ENCODE measurements at places on chromosomes 11 and 22.
A peak's percentile ranks its signal among the peaks of the same experiment; 100 is the strongest.

DNA sequence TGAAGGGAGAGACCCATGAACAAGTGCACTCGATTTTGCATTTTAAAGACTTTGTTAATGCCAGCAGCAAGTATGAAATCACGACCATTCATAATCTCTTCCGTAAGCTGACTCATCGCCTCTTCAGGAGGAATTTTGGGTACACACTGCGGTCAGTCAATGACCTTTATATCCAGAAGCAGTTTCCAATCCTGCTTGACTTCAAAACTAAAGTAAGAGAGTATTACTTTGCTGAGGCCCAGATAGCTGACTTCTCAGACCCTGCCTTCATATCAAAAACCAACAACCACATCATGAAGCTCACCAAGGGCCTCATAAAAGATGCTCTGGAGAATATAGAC, 5.9 kb downstream of the SERPIND1 start:
- no peak for DNase-seq

DNA sequence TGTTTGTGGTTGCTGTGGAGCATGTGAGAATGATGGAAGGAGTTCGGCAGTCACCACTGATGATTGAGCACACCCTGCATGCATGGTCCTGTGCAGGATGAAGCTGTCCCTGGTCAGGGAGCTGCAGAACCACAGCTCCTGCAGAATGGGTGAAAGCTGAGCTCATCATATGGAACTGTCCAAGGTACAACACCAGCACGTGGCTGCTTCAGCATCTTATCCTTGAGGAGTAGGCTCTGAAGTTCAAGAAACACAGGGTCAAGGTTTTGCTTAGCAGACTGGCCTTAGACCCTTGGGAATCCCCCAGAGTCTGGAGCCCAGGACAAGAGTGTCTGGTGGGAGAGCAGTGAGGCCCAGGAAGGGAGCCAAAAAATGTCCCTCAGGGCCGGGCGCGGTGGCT, 182.4 kb upstream of the LARGE1 start:
- DNase-seq = no peak

DNA sequence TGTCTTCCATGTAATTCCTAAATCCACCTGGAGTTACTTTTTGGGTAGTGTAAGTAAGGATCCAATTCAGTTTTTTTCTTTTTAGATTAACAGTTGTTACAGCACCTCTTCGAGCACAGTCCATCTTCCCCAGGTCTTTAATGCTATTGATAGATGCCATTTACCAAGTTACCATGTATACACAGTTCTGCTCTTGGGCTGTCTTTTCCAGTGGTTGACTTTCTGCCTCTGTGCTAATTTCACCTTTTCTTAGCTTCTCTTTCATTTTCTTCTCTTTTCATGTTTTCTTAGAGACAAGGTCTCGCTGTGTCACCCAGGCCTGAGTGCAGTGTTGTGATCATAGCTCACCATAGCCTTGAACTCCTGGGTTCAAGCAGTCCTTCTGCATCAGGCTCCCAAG, 12.0 kb downstream of the ATXN10 start:
- DNase-seq = no peak

- no peak for DNase-seq
Observed at GRCh38 chr11:123377355-123377754, 52.7 kb upstream of the GRAMD1B start.

DNA sequence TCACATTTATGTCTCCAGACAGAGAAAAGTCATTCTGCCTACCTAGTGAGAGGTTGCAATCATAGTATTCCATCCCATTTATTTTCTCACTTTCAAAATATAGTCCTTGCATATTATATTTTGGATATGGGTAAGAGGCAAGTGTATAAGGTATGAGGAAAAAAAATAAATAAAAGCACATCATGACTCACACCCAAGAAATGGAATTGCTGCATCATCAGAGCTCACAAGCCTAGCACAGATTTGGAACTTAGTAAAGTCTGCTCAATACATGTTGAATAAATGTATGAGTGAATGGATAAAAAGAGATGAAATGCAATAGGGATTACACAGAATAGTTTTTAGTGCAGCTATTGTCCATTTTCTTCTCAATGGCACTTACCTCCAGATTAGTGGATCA, 2.5 kb upstream of the OR51G1 start:
- no peak for DNase-seq

GRCh38 chr22:36862251-36863242, 1.7 kb downstream of the NCF4 start:
- DNase-seq = no peak

- no peak for DNase-seq
Observed at GRCh38 chr22:48393885-48394284, 1433.8 kb downstream of the BRD1 start.

DNA sequence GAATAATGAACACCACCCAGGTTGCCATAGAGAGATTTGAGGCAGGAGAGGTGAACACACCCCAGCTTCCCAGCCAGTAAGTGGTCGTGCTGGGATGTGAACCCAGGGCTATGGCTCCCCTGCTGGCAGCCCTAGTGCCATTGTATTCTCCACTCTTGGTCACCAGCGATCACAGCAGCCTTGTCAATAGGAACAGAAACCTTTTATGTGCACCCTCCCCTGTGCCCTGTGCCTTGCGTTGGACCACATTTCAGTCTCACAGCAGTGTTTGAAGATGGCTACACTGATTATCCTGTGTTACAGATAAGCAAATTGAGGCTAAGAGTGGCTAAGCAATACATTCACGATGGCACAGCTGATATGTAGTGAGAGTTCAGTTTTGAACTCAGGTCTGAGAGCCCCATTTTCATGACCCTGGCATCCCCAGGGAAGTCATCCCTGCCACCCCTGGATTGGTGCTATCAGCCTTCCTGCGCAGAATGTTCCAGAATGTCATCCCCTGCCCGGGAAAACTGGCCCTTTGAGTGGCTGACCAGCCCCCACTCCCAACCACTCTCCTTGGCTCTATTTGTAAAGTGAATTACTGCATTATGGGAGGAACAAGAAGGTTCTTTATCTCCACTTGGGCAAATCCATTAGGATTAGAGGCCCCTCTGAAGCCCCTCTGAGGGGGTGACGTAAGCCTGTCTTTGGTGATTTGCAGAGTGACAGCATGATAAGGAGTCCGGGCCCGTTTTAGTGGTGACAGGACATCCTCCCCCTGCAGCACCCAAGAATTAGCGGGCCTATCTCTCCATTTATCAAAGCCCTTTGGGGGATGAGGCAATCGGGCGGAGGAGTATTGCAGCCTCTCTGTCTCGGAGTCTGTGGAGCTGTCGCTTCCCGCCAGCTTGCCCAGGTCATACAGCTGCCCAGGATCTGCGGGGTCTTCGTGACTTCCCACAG, 30.9 kb downstream of the SMIM38 start:
- no peak for DNase-seq

DNA sequence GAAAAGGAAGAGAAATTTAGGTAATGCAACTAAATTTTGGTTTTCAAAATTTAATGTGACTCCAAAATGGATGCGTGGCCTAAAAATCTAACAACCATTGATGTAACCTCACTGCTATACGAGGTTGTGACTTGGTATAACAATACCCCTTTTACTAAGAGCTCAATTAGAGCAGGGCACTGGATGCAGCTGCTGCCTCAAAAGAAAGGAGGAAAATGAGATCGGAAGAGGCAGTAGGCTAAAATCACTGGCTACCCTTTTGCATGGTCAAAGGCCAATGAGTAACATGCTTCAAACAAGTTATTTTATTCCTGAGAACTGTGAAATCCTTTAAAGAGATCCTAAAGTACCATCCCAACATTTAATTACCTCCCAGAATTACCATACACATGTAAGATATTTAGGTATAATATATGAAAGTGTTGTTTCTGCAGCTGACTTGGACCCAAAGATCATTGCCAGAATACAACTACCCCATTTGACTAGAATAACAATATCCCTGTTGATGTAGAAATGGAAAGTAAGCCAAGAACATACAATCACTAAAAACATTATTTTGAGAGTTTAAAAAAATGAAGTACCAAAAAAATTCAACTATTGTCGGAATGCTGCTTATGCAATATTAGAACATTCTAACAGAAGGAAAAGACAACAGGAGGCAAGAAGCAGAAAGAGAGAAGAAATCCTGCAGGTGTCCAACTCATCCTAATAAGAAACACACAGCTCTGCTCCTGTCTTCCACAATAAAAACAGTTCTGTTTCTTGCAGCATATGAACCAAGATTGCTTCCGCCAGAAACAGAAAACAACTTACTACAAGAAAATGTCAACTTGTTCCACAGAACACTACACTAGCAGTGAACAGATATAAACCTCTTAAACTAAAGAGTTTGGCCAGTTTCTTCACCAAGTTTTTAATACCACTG, 15.0 kb downstream of the SIK3 start:
- no peak for DNase-seq

DNA sequence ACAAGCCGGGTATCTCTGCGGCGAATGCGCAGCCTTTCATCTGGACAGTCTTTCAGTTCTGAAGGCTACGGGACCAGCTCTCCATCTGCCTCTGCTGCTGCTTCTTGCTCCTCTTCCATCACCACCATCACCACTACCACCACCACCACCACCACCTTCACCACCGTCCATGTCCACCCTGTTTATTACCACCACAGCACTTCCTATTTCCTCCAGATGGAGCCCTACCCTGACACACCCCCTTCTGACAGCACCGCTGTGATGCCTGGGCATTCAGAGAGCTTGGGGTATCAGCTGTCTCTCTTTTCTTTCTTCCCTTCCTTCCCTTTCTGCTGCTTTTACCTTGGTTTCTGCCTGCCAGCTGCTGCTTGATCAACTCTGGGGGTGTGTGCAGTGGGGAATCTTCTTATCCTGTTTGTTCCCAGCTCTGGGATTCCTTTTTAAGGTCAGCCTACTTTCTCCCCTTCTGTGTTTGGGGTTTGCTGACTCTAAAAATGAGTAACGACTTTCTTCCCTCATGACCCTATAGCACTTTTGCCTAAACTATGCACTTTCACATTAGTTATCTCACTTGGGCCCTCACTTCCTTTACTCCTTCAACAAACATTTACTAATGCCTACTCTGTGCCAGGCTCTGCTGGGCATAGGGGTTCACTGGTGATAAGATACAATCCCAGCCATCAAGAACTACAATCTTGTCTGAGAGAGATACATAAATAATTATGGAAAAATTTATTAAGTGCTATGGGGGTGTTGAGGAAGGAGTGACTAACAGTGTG, 7.8 kb upstream of the RRM1 start:
- DNase-seq = no peak

DNA sequence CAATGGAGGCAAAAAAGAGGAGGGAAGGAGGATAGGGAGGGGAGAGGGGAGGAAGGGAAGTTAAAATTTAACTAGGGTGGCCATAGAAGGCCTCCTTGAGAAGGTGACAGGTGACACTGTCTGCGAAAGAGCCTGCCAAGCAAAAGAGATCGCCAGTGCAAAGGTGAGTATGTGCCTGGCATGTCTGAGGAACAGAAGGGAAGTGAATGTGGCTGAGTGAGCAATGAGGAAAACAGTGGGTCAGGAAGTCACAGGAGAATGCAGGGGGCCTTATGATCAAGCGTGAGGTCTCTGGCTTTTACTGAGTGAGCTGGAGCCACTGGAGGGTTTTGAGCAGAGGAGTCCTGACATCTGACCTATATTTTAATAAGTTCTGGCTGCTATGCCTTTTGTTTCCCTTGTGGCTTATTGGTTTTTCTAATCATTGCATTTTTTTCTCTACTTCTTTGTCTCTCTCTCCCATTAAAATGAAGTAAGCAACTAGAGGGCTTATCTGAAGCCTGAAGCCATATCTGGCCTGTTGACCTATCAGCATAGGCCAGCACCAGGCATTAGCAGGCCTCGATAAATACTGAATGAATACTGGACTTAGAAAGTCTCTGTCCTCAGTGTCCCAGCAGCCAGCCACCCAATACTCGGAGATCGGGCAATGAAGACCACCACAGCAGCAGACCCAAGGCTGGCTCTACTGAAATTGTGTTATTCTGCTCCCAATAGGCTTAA, 5.6 kb downstream of the AP1B1 start:
- DNase-seq = no peak

GRCh38 chr11:36002196-36002595, 58.3 kb downstream of the LDLRAD3 start:
- no peak for DNase-seq

GRCh38 chr11:15618583-15619032, 503.9 kb downstream of the INSC start:
- DNase-seq = no peak

GRCh38 chr22:35540595-35541253, at the start of gene RASD2:
Gene RASD2, plus strand, starts transcription at chr22:35540831. Its CDS starts 5,979 bp downstream, at chr22:35546810.
- no peak for DNase-seq

- DNase-seq = no peak
Observed at GRCh38 chr22:30598986-30599385, 7.3 kb upstream of the PES1 start.

GRCh38 chr11:62088331-62088933, 35.4 kb upstream of the INCENP start:
- no peak for DNase-seq

DNA sequence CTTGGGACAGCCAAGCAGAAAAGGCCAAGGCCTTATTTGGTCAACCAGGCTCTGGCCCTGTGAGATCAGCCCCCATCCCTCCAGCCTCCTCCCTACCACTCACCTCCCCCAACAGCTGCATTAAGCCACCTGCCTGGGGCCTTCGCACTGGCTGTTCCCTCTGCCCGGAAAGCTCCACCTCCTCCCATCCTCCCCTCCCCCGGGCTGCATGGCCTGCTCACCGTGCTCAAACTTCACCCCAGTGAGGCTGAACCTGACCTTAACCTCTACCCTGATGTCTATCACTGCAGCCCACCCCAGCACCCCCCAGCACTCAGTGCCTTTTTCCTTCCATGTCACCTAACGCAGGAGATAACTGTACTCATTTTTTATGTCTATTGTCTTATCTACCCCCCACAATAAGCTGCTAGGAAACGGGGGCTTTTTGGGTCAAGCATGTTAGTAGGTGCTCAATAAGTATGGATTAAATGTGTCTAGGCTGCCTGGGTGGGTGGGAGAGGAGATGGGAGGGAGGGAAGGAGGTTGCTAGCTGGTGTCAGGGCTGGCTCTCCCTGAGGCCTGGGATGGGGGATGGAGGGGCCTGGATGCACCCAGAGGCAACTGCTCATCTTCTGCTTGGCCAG, 912 bp downstream of the PTPRCAP start:
- DNase-seq = peak; percentile 57

- DNase-seq = no peak
Observed at GRCh38 chr11:73229321-73229895, 11.3 kb downstream of the P2RY2 start.

DNA sequence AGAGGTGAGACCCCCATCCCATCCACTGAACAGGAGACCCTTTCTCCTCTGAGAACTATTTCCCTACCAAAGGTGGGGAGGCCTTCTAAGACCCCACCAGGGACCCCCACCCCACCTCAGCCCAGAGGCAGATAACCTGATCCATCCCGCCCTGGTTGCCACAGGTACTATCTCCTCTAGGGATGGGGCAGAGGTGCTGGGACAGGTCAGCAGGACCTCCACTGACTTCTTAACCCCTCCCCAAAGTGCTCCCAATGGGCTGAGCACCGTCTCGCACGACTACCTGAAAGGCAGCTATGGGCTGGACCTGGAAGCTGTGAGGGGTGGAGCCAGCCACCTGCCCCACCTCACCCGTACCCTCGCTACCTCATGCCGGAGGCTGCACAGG, 4.3 kb downstream of the INPPL1 start:
- no peak for DNase-seq

DNA sequence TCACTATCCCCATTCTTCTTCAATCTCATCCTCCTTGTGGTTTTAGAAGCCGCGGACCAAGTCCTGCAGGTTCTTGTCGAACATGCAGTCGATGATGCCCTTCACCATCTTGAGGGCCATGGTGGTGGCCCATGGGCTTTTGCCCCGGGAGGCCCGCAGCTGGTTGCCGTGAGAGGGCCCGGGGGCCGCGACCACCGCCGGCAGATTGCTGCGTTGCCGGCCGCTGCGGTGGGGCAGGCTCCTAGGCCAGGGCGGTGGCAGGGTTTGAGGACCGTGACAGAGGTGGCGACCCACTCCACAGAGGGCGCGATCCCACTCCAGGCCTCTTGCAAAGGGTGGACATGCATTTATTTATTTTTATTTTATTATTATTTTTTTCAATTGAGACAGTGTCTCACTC, 67.0 kb downstream of the APOL5 start:
- no peak for DNase-seq
